ENCODE measurements at places on chromosomes 13 and 19. TPM values are rescaled to one million over a fixed set of nuclear protein-coding genes. Genes with fewer than 3 reads are reported as not detected.

GRCh38 chr19:7676854-7677253 lies at the start of gene MCEMP1:
TSS of gene MCEMP1 (plus strand) at chr19:7677090. CDS start at chr19:7677121, 31 bp downstream.
- no peak for DNase-seq

DNA sequence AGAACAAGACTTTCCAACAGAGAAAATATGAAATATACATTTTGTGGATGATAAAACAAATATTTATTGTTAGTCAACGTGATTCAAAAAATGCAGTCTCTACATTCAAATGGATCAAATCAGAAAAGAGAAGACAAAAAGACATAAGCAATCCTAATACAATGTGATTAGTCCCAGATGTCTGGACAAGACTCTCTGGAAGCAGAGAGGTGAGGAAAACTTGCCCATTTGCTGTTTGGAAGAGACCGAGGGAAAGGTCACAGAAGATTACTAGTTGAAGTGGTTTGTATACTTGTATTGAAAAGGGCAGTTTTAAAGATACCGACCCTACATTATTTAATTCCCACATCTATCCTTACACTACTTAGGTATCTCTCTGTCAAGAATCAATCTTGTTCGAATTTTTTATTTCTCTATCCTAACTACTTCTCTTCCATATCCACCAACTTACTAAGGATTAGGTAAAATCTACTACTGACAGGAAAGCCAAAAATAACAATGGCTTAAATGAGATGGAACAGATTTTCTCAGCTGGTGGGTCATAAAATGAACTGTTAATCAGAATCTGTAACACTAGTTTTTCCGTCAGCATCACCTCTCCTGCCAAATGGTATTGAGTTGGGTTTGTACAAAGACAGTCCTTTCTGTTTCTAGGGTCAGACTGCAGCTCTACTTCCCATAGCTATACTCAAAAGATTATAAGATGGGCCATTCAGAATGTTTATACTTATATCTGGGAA lies 497.1 kb downstream of the DCT start:
- no peak for DNase-seq

DNA sequence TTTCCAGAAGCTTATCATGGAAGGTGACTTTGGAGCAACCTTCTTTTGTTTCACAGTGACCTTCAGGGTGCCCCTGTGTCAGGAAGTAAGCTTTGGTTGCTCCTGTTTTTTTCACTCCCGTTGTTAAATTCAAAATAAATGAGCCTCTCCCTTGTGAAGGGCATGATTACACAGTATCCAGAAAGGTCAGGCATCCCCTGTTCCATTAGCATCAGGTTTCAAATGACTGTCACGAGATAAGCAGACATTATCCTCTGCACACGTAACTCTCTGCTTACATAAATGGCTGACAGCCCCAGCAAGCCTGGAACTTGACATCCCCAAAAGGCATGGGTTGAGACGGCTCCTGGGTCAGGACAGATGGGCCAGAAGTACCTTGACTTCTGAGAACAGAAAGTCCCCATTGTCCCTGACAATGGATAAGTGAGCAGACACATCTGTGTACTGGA lies 52.0 kb downstream of the RAB20 start:
- DNase-seq: no peak

GRCh38 chr19:10643172-10643967 lies 10.8 kb upstream of the ILF3 start:
- DNase-seq: no peak

DNA sequence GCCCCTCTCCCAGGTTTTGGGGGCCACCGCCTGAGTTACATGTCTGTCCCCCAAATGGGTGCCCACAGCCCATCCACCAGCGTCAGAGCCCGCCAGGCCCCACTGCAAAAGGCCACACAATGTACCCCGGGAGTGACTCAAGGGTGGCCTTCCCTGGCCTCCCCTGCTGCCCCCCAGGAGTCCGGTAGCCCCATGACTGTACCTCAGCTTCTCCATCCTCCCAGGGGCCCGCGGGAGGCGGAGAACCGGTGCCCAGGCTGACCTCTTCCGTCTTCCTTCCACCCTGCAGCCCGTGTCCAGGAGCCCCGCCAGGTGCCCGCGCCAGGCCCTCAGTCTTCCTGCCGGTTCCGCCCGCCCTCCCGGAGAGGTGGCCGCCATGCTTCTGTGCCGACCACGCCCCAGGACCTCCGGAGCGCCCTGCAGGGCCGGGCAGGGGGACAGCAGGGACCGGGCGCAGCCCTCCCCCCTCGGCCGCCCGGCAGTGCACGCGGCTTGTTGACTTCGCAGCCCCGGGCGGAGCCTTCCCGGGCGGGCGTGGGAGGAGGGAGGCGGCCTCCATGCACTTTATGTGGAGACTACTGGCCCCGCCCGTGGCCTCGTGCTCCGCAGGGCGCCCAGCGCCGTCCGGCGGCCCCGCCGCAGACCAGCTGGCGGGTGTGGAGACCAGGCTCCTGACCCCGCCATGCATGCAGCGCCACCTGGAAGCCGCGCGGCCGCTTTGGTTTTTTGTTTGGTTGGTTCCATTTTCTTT lies 10.3 kb downstream of the CBARP start:
- no peak for DNase-seq

GRCh38 chr19:42286349-42287016 lies 15.4 kb upstream of the PRR19 start:
- DNase-seq: no peak

DNA sequence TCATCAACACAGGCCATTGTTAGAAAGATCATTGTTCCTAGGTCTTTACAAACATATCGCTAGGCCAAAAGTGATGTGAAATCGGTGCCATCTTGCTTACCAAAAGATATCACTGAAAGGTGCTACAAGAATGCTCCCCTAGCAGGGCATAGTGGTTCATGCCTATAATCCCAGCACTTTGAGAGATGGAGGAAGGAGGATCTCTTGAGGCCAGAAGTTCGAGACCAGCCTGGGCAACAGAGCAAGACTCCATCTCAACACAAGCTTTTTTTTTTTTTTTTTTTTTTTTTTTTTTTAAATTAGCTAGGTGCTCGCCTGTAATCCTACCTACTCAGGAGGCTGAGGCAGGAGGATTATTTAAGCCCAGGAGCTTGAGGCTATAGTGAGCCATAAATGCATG lies 92.1 kb downstream of the DACH1 start:
- no peak for DNase-seq

GRCh38 chr13:38462605-38463004 lies 113.0 kb downstream of the UFM1 start:
- DNase-seq: no peak

RUBCNL gene
- total RNA-seq: not detected

SLC17A7 gene
- not detected for total RNA-seq

ZMYM2 gene
- 112 TPM for total RNA-seq

All from CD4-positive, CD25-positive, alpha-beta regulatory T cell (primary cell).